ENCODE measurements at places on chromosomes 6 and 20.

GRCh38 chr6:1336246-1336843 lies 24.4 kb downstream of the FOXQ1 start:
- no peak for DNase-seq

GRCh38 chr6:143743301-143744166 lies 65.8 kb downstream of the PHACTR2 start:
- DNase-seq = no peak

DNA sequence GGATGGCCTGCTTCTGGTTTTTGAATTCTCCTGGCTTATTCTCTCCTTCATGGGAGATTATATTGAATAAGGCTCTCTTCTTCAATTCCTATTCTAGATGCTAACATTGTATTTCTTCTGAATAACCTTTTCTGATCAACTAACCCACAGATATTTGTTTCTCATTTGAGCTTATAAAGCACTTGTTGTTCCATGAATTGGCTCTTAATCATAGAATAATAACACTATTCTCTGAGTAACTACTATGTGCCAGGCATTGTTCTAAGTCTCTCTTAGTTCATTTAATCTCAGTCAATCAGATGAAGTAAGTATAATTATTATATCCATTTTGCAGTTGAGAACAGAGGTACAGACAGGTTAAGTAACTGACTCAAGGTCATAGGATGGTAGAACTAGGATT lies 136.3 kb upstream of the MLIP start:
- DNase-seq = no peak

- peak; percentile 29 for DNase-seq
These were observed 40.1 kb downstream of the TRAF3IP2 start for GRCh38 chr6:111565326-111566221.

DNA sequence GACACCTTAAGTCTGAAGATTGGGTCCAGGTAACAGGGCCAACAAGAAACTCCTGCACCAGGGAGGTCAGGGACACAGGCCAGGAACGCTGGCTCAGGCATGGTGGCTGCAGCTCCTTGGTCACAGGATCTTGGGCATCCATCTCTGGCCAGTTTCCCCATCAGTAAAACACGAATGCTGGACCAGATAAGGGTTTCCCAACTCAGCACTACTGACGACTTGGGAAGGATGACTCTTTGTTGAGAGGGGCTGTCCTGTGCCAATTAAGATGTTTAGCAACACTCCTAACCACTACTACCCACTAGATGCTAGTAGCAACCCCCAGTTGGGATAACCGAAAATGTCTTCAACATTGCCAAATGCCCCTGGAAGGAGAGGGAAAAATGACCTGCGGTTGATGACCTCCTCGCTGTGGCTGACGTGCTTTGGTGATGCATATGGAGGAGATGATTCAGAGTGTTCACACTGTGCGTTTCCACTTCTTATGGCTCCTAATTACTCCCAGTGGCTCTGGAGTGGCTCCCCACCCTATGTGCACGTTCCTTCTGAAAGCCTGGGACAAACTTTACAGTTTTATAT lies 261.9 kb downstream of the CDH26 start:
- DNase-seq = no peak

DNA sequence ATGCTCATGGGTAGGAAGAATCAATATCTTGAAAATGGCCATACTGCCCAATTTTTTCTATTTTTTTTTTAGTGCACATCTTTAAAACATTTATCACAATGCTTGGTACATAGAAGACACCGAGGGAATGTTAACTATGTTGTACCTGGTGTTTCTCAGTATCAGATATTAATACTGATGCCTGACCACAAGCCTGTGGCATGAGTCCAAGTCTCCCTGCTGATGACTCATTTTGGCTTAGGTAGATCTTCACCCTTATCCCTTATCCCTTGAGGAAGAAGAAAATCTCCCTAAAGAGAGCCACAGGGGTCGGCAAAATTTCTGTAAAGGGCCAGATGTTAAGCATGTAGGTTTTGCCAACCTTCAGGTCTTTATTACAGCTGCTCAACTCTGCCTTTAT lies 14.5 kb downstream of the CD109 start:
- DNase-seq = peak; percentile 70

DNA sequence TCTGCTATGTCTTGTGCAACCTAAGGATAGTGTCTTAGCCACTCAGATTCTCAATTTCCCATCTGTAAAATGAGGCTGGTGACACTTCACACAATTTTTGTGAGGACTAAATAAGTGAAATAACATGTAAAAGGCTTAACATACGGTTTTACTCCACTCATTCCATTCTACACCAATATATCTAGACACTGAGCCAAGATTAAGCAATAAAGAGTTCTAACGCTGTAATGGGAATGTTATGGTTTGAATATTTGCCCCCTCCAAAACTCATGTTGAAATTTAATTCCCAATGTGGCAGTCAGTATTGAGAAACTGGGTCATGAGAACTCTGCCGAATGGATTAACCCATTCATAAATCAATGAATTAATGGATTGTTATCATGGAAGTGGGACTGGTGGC lies 301.0 kb downstream of the HACE1 start:
- DNase-seq = no peak

DNA sequence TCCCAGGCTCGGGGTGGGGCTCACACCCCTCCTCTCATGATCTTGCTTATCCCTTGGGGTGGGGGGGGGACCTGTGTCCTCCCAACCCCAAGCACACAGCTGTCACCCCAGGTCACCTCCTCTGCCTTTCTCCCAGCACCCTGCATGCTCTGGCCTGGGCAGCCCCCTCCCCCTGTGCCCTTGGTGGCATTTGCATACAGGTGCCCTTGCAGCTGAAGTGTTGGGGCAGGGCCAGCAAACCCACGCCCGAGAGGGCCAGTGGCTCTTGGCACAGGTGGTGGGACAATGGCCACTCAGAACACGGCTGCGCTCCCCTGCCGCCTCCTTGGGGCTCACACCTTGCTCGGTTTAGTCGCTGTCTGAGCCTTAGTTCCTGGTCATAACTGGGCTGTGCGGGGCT lies 11.3 kb upstream of the MYT1 start:
- DNase-seq = no peak

DNA sequence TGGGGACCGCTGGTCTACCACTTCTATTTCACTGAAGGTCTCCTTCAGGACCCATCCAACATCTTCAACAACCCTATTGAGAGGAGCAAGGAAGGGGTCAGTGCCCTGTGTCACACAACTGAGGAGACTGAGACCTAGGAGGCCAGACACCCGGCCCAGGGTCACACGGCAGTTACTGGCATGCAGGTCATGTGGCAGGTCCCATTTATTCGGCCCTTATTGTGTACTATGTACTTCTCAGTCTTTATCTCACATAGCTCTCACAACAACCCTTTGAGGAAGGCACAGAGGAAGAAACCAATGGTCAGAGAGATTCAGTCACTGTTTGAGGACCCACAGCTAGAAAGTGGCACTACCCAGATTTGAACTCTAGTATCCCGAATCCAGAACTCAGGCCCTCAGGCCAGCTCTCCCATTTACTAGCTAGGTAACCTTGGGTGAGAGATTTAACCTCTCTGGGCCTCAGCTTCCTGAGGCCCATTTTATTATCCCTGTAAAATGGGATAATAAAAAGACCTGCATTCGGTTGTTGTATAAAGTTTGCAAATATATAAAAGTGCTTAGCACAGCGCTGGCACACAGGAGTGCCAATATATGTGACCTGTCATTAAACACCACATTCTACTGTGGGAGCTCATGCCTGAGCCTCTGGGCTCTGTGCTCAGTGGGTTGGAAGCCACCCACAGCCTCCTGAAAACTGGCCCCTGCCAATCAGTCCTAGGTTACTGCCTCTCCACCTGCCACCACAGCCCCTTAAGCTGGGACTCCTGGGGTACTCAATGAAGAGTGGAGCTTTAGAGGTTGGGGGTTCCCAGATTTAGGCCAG lies 15.8 kb downstream of the TFEB start:
- no peak for DNase-seq

- no peak for DNase-seq
These were observed 131.7 kb upstream of the CST7 start for GRCh38 chr20:24817351-24817750.

DNA sequence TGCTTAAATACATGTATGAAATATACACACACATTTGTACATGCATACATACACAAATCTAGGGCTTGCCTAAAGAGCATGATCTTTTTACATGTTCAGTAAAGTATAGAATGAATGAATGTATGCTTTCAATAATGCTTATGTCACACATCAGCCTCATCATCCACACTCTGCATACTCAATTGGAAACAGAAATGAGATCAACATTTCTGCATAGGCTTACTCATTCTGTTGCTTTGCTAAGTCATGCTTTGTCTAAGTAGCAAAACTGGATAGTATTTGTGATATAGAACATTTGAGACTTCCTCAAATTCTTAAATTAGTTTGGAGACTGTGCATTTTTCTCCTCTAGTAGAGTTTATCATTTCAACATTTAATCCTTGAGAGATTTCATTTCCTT lies 343.3 kb downstream of the ADGRB3 start:
- peak; percentile 52 for DNase-seq

DNA sequence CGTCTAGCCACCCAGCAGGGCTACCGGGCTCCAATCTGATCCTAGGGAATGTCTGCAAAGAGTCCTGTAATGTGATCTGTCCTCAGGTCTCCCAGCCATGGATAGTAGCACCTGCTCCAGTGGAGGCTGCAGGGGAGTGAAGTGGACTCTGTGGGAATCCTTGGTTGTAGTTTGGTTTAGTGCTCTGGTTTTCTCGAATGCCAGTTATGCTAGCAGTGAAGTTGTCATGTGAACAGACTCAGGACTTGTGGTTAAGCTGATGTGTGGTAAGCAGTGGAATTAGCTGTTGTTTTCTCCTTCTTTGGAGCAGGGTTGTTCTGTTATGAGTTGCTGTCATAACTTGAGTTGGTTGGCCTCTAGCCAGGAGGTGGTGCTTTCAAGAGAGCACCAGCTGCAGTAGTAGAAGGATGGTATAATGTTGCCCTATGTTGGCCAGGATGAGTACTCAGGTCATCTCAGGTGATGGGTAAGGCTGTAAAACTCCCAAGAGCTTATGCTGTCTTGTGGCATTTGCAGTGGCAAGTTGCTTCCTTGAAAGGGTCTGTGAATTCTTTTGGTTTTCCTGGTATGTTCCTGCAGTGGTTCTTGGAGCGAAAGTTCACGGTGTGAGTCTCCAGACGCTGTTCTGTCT lies 390.2 kb downstream of the UTRN start:
- DNase-seq = peak; percentile 58

DNA sequence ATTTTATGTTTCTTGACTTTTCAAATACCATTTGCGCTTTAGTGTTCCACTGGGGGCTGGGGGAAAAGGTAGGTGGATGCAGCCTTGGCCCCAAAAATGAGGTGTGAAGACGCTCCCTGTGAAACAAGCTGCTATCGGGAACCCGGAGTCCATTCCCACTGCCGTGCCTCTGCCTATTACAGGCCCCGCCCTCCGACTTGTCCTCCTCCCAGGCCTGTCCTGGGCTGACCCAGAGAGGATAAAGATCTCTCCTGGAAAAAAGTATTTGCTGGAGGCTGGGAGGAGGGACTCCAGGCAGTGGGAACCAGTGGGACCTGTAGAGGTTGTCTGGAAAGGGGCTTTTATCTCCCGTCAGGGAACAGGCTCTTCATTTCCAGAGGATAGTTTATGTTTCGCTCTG lies 215.0 kb downstream of the SLC24A3 start:
- no peak for DNase-seq

- DNase-seq = no peak
These were observed 163.9 kb upstream of the SCGN start for GRCh38 chr6:25488156-25488555.

- no peak for DNase-seq
These were observed 50.3 kb downstream of the UTRN start for GRCh38 chr6:144335311-144335861.

DNA sequence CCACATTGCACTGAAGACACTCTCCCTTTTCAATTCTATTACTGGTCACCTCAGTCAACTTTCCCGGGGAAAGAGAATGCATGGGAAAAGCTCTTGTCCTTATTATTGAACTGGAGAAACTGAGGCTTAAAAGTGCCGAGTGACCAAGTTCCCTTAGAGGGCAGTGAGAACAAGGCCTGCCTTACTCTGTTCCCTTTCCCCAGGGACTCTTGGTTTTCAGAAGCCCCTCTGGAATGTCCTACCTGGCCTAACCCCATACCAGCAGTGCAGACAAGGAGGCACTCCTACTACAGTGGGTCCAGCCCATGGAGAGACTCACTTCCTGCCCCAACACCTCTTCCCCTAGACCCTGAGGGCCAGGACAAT lies 6.1 kb downstream of the SRXN1 start:
- no peak for DNase-seq

DNA sequence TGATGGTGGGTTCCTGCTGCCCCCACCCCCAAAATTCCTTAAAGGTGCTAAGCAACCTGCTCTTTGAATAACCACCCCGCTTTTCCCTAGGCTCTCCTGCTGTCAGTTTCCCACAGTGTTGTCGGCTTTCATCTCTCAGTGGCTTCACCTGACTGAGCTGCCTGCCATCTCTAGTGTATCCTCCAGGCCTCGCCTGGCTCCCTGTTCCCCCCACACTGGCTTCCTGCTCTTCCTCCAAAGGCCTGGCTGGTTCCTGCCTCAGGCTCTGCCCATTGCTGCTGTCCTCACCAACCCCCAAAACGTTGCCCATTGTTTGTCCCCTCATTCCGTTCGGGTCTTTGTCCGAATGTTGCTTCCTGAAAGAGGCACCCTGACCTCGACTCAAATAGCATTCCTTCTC lies 93.8 kb upstream of the POPDC3 start:
- DNase-seq = no peak

DNA sequence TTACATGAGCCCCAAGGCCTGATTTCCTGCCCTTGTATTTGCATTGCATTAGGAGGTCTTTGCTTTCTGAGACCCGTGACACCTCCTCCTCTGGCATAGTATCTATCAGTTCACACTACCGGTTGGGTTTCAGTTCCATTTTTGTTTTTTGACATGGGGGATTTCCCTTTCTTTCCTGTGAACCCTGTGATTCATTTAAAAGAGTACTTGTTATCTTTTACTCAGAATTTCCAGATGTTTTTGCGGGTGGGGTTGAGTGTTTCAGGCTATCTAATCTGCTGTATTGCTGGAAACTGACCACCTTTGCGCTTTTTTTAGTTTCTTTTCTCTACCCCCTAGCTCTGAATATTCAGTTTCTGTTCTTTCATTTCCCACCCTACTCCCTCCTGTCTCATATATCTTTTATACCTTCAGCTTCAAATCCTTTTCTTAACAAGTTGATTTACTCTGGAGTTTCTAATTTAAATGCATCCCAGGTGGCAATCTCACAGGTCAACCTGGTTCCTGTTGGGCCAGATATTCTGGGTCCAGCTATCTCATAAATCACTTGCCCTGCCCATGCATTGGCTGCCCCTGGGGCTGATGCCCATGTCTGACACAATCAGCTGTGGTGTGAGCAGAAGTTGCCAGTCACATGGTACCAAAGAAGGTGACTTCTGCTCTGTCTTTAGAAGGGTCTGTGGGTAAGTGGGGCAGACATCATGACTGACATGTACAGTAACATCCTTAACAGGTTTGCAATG lies 14.3 kb upstream of the NCOA3 start:
- DNase-seq = peak; percentile 95

GRCh38 chr6:119096721-119097565 lies 18.5 kb upstream of the FAM184A start:
- no peak for DNase-seq

DNA sequence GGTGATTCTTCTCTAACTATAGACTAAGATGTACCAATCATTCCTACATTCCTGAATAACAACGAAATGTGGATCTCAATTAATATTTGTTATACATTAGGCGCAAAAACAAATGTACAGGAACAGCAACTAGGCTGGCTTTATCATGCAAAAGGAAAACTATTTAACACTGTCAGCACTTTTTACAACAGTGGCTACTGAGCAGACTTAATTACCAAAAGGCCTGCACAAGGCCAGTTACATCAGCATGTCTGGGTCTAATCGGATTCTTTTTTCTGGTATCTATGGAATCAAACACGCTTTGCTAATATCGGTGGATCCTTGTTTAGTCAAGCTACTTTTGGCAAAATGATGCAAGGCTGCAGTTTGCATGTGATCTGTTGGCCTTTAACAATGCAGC lies 176.5 kb downstream of the UBE3D start:
- no peak for DNase-seq

Data from common myeloid progenitor, CD34-positive (primary cell).